Kidney epithelial cell (primary cell): ENCODE measurements at places on chromosomes 5 and 9. TPM values are rescaled to one million over a fixed set of nuclear protein-coding genes. Genes with fewer than 3 reads are reported as not detected.
A peak's percentile ranks its signal among the peaks of the same experiment; 100 is the strongest.

CDH9 gene
- total RNA-seq, result not detected in 2 replicates

ARHGAP26 gene
- 4.5 and 8.6 TPM in 2 replicates for total RNA-seq

ECSCR gene
- not detected in 2 replicates for total RNA-seq

TMEM167A gene
- total RNA-seq, result 40.2 and 46.0 TPM in 2 replicates

SV2C gene
- under 0.01 and 0.04 TPM in 2 replicates for total RNA-seq

SLC46A2 gene
- not detected in 2 replicates for total RNA-seq

DNA sequence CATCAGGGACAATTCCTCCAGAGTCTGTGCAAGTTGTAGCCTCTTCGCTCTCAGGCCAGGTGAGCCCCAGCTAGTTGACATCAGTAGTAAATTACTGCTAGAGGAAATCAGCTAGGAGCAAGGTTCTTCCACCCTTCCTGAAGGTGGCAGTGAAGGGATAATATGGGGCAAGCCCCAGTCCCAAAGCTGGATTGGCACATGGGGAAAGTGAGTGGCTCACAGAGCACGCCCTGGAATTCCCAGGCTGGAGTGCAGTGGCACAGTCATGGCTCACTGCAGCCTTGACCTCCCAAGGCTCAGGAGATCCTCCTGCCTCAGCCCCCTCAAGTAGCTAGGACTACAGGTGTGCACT is 82.1 kb downstream of the CYFIP2 start:
- DNase-seq, result no peak

- DNase-seq, result peak; percentile 92
Measured at GRCh38 chr5:59069438-59070079, 486.7 kb downstream of the RAB3C start.

DNA sequence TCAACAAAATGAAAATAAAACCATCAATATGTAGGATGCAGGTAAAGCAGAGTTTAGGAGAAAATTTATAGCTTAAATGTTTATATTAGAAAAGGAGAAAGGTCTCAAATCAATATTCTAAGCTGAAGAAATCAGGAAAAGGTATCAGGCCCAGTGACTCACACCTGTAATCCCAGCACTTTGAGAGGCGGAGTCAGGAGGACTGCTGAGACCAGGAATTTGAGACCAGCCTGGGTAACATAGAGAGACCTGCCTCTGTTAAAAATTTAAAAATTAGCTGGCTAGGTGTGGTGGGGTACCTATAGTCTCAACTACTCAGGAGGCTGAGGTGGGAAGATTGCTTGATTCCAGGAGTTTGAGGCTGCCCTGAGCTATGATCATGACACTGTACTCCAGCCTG is 32.2 kb downstream of the CCDC69 start:
- DNase-seq, result no peak

DNA sequence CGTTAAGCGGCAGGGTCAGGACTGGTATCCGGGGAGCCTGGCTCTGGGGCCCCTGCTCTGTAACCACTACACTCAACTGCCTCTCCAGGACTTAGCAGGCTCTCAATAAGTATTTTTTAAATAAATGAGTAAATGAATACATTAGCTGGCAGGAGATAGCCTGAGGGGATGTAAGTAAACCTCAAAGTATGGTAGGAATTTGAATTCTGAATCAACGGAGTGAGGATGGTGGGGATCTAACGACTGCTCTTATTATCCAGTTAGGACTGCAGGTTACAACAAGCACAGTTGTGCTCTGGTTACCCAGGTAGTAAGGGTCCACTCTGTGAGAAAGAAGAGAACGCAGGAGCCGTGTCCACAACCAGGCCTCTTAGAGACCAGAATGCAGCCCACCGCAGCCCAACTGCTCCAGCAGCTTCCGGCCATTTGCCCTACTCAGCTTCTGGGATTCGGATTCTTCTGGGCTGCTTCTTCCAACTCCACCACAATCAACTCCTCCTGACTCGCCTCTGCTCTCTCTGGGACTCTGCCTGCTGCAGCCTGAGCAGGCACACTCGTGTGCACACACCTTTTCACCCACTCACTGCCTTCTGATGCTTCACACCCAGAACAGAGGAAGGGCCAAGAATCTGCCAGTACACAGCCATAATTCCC is 52.6 kb downstream of the MED27 start:
- DNase-seq, result peak; percentile 47

- DNase-seq, result no peak
Measured at GRCh38 chr9:106830527-106831150, 32.3 kb upstream of the ZNF462 start.

GRCh38 chr9:114972510-114973136 is 42.2 kb upstream of the TNFSF8 start:
- DNase-seq, result no peak

GRCh38 chr9:114908805-114909448 is 21.5 kb downstream of the TNFSF8 start:
- no peak for DNase-seq

- DNase-seq, result no peak
Measured at GRCh38 chr5:147803926-147804325, 21.4 kb upstream of the JAKMIP2 start.

- DNase-seq, result no peak
Measured at GRCh38 chr9:135840539-135840938, 66.8 kb downstream of the CAMSAP1 start.

- no peak for DNase-seq
Measured at GRCh38 chr5:178808886-178809285, 50.9 kb upstream of the ZNF354B start.

- no peak for DNase-seq
Measured at GRCh38 chr5:51895834-51896233, 512.6 kb downstream of the ISL1 start.

DNA sequence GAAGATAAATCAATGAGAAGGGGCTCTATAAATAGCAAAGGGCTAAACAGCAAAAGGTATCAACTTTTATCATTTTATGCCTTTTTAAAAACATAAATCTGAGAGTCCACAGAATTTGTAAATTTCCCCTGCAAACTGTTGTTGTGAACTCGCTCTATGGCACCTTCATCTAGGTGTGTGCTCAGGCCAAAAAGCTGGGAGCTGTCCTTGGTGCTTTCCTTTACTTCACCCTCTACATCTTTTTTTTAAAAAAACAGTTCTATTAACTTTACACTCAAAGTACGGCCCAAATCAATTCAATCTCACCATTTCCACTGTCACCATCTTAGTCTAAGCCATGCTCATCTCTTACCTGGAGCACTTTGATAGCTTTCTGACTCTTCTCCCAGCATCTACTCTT is 108.2 kb upstream of the GPR151 start:
- DNase-seq, result no peak

- no peak for DNase-seq
Measured at GRCh38 chr9:89422151-89422975, 75.5 kb downstream of the SEMA4D start.

DNA sequence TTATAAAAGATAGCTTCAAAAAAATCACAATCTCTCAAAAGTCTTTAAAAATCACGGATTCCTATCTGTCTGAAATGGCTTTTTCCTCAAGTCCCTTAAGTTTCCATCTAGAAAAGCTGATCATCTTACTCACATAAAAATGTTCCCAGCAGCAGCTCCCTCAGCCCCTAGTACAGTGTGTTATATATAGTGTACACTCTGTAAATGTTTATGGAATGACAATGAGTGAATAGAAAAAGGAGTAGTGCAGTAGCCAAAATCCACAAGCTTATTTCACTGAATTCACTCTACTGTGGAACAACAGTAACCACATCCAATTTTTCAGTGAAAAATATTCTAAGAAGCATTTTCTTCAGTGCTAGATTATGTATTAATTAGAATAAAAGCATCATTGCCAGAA is 609.4 kb downstream of the DTWD2 start:
- no peak for DNase-seq

- no peak for DNase-seq
Measured at GRCh38 chr9:134293611-134294152, 32.6 kb upstream of the RXRA start.

DNA sequence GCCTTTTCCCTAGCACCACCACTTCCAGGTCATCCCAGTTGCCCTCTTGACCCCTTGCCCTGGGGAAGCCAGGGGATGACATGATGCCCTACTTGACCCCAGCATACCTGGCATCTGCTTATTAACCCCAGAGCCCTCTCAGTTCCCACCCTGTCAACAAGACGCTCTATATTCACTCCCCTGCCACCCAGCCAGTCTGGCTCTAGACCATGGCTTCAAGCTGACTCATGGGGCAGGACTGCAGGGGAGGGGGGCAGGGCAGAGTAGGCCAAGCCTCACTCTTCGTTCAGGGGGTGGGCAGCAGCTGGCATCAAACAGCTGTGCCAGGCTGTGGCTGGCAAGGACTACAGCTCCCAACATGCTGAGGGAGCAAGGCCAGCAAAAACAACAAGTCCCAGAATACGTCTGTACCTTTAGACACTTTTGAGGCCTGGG is 5.3 kb downstream of the ATOSB start:
- DNase-seq, result no peak

GRCh38 chr9:128414461-128414860 is 6.2 kb upstream of the CERCAM start:
- no peak for DNase-seq

- DNase-seq, result no peak
Measured at GRCh38 chr5:40791715-40792139, 6.4 kb downstream of the PRKAA1 start.

DNA sequence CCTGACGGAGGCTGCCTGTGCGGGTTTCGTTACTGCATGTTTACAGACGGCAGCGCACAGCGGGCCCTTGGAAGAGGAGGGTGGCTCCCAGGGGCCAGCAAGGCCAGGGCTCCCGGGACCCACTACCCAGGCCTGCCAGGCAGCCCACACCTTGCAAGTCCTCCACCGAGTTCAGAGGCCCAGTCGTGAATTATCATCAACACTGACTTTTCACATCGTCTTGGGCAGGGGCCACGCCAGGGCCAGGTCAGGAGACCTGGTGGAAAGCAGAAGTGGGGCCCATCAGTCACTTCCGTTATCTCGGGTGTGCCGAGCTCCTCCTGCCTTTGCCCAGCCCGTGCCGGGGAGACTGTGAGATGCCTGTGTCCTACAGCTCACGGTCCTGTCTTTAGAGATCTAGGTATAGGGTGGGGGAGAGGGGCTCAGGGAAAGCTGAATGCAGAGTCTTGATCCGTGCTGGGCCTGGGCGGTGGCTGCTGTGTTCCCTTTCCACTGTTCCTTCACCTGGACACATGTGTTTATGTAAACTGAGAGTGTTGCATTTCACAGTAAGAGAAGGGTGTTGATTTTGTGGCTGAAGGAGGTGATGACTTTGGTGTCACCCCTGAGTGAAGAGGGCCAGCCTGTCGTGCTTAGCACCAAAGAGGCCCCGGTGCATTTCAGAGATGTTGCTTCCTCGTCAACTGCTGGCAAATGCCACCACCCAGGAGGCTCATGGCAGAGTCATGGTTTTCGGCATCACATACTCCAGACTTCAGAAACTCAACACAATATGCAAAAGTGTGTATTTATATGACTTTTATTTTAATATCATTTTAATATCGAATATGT is 175.2 kb downstream of the GAPVD1 start:
- no peak for DNase-seq

GRCh38 chr9:93586290-93587057 is 10.1 kb downstream of the PHF2 start:
- DNase-seq, result peak; percentile 35

DNA sequence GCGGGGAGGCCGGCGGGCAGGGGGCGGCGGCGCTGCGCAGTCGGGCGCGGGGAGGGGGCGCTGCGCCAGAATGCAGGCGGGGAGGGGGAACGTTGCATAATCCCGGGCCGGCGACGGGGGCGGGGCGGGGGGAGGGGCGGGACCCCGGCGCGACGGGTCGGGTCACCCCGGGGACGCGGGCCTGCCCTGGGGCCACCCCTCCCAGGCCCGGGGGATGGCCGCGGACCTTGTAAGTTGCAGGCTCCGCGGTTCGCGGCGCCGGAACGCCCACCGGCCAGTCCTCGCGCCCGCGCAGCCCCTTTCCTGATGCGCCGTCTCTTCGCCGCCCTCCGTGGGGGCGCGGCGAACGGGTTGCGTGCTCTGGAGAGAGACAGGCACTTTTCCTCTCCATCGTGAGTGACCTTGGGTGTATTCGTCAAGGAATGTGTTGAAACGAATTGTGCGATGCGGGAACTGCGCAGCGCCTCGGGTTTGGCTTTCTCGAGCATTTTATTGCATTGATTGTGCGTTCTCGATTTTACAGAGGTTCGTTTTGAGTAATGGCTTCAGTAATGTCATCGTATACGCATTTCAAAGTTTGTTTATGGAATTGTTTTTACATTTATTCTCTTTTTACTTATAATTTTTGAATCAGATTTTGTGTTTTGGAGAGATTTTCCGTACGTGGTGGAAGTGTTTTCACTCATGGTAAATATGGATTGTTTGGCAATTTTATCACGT is 802 bp downstream of the SPIN1 start:
- no peak for DNase-seq

DNA sequence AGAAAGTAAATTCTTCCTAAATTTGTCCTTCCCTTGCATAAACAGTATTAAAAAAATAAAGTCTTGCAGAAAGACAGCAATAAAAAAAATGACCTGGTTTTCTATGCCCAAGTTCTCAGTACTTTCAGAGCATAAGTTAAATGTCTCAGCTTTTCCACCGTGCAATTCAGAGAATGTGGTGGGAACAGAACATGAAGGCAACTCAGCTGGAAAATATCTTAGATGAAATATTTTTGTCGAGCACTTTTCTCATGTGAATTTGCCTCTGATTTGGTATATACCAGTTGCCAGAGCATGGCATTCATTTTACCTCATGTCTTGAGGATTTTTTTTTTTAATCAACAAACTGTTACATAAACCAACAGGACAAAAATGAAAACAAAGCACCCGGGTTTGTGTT is 176.1 kb downstream of the CETN3 start:
- no peak for DNase-seq

- no peak for DNase-seq
Measured at GRCh38 chr5:96243862-96244261, 189.2 kb downstream of the PCSK1 start.

DNA sequence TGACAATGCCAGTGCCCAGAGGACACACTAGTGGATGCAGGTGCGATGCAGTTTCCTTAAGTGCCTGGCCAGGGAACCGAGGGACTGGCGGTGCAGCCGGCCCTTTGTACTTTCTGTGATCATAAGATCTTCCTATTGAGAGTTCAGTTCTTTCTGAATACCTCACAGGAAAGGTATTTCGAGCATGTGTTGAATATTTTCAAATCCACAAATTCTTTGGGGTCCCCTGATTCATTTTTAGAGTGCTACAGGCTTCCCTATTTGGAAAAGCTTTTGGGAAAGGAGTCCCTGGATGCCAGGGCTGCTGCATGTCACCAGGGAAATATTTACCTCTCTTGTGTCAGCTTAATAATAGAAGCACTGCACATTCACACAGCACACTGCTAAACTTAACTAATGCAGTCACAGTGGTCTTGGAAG is 281.5 kb downstream of the GADD45G start:
- DNase-seq, result peak; percentile 14

DNA sequence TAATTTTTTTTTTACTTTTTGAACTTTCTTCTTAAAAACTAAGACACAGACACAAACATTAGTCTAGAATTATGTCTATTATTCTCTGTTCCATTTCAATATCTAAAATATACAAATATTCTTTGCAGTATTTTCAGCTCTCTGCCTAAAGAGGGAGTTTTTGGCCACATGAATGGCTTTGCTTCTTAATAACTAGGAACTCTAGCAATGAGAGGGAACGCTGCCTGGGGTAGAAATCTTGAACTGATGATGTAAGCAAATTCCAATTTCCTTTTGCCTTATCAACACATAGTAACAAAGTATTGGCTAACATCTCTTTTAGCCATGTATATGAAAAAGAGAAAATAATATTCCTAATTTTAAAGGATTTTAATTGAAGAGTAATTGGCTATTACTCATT is 51.9 kb downstream of the SLC25A46 start:
- no peak for DNase-seq
